ENCODE measurements at places on chromosomes 5 and 9.
A peak's percentile ranks its signal among the peaks of the same experiment; 100 is the strongest.

GRCh38 chr9:123237220-123237619 lies 31.2 kb downstream of the STRBP start:
- no peak for DNase-seq

DNA sequence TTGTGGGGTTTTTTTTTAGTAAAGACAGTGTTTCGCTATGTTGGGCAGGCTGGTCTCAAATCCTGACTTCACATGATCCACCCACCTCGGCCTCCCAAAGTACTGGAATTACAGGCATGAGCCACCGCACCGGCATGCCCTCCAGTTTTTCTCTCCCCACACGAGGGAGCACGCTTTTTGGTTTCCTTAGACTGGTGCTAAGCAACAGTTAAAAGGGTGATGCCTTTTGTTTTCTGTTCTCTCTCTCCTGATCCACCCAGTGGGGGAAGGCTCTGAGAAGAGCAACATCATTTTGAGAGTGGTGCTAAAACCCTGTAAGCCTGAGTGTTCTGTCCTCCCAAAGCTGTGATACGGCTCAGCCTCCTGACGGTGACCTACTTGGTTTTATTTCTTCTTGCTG lies 146.6 kb downstream of the MAN2A1 start:
- no peak for DNase-seq

DNA sequence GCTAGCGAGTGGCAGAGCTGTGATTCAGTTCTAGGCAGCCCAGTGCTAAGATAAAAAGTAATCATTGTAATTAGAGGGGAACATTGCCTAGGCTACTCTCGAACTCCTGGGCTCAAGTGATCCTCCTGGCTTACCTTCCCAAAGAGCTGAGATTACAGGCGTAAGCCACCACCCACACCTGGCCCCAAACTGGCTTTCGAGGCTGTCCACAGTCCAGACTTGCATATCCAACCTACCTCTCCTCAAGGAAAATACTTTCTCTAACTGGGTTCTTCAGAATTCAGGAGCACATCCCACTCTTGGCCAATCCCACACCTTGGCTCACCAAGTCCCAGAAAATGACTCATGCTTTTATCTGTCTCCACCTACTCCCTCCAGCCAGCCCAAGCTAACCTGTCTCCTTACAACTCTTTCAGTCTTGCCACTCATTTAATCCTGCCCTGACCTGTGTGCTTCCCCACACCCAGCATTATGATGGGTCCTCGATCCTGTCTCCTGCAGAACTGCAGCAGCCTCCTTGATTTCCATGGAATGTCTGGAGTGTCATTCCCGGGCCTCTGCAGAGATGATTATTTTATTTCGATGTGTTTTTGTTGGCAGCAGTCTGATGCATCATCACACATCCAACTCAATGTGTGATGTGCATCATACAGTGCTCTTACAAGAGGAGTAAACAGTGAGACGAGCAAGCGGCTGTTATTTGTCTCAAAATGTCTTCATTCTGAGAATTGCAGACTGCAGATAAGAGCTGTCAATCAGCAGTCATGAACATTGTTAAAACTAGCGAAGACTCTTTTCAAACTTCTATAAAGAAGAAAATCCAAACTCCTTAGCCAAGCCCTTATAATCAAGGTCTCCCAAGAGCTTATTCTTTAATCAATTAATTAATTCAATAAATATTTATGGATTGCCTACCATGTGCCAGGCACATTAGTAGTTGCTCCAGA lies 167.3 kb downstream of the SEC61B start:
- no peak for DNase-seq

GRCh38 chr5:127596501-127596900 lies 52.4 kb upstream of the CTXN3 start:
- DNase-seq, result no peak

DNA sequence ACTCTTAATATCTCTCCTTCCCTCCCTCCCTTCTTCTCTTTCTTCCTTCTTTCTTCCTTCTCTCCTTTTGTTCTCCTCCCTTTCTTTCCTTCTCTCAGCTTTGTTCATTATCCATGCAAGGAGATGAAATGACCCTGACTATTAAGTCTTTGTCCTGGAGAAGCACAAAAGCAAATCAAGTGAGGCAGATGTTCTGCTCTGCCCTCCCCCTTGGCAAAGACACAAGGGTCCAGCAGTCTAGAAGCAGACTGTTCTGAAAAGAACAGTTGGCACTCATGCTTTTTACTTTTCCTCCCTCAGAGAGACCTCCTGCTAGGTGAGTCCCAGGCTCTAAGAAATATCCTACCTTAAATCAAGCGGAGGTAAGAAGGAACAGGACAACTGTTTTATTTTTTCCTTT lies 1067.6 kb upstream of the DMAC1 start:
- no peak for DNase-seq

- no peak for DNase-seq
These were observed 215.2 kb upstream of the PTGER4 start for GRCh38 chr5:40464511-40464910.

GRCh38 chr9:131668057-131668438 lies 71.8 kb downstream of the RAPGEF1 start:
- no peak for DNase-seq

GRCh38 chr9:3971391-3972082 lies 328.3 kb downstream of the GLIS3 start:
- DNase-seq, result no peak

DNA sequence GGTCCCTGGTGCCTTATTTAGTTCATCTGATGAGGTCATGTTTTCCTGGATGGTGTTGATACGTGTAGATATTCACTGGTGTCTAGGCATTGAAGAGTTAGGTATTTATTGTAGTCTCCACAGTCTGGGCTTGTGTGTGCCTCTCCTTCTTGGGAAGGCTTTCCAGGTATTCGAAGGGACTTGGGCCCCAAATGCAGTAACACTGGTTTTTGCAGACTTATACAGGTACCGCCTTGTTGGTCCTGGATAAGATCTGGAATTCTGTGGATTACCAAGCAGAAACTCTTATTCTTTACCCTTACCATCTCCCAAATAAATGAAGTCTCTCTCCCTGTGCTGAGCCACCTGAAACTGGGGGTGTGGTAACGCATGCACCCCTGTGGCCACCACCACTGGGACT lies 34.1 kb downstream of the MEGF9 start:
- DNase-seq, result no peak

GRCh38 chr9:21153336-21154017 lies 11.8 kb upstream of the IFNW1 start:
- no peak for DNase-seq

- no peak for DNase-seq
These were observed 533.8 kb upstream of the CLINT1 start for GRCh38 chr5:158392753-158393152.

- DNase-seq, result peak; percentile 79
These were observed 368.4 kb upstream of the CCNH start for GRCh38 chr5:87780831-87781760.

DNA sequence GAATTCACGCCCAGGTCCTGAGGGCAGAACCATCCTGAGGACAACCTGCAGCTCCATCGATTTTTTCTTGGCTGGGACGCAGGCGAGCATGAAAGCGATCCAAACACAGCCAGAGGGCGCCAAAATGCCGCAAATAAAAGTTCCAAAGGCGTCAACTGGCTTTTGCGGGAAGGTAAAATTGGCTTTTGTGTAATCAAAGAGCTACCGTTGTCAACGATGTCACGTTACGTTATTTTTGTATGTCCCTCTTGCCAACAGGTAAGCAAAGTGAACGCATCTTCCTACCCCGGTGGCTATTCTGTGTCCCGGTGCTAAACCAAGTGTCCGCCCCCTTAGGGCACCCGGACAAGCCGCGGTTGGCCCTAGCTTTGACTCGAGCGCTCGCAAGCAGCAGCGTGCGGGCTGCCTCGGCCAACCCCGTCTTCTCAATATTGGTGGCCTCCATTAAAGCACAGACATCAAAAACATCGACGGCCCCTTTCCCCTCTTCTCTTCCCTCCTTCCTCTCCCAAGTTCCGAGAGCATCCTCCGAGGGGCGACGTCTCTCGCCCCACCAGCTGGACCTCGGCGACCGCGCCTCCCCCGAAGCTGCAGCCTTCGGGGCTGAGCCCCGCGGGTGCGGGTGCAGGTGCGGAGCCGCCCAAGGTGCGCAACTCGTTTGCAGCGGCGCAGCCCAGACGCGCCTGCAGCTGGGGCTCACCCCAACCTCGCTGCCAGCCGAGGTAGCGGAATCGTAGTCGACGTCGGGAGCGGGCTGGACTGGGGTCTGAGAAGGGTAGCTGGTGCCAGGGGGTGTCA lies 1.1 kb upstream of the BASP1 start:
- peak; percentile 47 for DNase-seq

DNA sequence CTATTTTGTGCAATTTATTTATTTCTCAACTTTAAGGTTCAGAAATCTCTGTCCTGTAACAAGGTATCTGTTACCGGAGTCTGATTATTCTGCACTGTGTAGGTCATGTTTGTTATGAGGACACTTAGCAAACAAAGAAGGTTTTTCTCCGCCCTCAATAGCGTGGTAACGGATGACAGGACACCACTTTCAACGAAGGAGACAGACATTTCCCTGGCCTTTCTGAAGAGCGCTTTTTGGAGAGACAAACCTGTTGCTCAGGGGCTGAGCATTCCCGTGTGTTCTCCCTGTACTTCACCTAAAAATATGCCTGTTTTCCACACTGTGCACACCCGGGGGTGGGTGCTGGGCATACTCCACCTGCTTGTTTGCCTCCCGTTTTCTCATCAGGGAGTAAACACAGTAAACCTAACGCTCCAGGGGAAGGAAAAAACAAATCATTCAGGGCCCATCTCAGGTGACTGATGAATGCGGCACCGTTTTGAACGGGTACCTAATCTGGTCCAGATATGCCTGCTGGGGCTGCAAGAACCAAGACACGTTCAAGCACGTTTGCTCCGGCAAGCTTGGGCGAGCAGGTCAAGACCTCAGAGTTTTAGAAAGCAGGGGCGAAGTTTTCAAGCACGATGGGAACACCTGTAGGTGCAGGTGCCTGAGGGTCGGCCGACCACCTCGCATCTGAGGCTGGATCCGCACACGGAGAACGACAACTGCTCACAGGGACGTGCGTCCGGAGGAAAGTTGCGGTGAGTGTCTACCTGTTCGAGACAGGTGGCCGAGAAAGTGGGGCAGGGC lies 859 bp downstream of the RETREG1 start:
- DNase-seq, result peak; percentile 4

DNA sequence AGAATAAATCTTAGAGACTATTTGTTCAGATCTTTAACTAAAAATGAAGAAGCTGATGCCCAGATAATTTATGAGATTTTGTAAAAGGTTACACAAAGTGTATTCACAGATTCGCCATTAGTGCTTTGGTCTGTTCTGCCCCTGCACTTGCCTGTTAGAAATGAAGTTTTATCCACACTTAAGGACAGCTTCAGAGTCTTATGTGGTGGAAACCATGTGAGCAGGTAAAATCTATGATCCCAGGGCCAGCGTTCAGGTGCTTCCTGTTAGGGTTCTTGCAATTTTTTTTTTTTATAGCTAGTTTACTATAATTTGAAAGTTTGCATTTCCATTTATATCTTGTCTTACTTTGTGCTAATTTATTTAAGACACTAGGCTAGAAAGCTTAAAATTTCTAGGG lies 561.6 kb downstream of the PRR16 start:
- no peak for DNase-seq

DNA sequence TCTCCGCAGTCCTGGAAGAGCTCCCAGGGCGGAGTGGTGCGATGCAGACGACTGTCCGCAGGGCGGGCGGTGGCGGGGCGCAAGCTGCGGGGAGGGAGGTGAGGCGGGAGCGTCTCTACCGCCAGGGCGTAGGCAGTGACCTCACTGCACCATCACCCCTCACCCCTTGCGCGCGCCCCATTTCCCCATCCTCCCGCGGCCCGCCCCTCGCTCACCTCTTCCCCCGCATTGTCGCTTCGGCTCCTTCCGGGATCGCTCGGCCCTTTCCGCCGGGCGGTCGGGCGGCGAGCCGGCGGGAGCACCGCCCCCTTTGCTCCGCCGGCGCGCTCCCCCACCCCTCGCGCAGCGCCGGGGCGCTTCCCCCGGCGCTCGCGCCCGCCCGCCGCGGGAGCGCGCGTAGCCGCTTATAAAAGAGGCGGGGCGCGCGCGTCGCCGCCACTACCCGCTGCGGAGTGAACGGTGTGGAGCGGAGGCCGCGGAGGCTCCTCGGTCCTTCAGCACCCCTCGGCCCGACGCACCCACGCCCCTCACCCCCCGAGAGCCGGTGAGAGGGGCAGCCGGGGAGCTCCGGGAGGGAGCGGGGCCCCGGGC lies at the start of gene SPTAN1:
Gene SPTAN1 (plus strand): TSS at position 435 of the 591 bp plus-strand sequence. CDS start 14,154 bp downstream, outside the sequence.
- DNase-seq, result peak; percentile 96

DNA sequence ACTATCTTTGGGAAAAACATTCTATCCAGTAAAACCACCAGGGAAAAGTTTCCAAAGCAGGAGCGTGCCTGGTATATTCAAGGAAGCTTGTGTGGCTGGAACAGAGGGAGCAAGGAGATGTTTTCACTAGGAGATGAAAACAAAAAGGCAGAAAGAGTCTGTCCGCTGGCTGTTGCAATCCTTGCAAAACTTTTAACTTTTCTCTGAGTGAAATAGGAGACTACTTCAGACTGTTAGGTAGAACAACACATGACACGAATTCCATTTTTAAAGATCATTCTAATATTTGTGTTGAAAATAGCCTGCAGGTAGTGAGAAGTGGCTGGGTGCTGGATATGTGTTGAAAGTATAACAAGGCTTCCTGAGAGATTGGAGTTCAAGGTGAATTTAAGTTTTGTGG lies 69.5 kb downstream of the PRR16 start:
- DNase-seq, result no peak

- DNase-seq, result no peak
These were observed 185.6 kb upstream of the DMRT1 start for GRCh38 chr9:655875-656274.

- no peak for DNase-seq
These were observed 37.8 kb upstream of the SPDL1 start for GRCh38 chr5:169545762-169546161.

- no peak for DNase-seq
These were observed 376.6 kb downstream of the SPOCK1 start for GRCh38 chr5:137122558-137122957.

DNA sequence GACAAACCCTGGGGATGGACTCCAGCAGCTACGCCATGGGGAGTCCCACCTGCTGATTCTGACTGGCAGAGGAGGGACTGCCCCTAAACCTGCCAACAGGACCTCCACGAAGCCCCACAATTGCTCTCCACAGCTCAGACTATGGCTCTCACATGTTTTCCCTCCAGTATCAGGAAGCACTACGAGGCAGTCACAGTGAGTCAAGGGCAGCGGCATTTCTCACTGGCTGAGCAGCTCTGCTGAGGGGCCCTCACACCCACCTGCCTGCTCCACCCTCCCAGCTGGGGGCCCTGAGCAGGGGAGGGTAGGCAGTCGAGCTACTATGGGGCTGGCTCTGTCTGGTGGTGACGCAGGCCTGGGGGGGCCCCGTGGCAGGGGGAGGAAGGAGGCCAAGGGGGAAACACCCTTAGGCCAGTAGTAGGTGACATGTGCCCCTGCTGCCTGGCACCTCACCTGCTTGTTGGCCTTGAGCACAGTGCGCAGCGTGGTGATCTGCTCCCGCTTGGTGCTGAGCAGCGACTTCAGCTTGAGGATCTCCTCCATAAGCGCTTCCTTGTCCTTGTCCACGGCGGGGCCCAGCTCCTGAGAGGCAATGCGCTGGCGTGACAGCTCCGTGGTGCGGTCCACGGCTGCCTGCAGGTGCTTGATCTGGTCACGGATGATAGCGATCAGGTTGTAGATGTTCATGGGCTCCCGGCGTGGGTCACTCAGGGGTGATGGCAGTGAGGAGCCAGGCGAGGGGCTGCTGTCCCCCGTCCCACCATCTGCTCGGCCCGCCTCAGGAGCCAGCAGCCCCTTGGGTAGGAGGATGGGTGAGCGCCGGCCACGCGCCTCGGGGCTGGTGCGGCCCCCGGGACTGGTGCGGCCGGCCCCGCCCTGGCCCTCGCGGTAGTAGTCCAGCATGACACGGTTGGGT lies 46.3 kb downstream of the BICD2 start:
- DNase-seq, result no peak

Measured in CD4-positive, alpha-beta T cell treated with Interleukin-21 for 1 hour (primary cell).